Calu3 (cell line): ENCODE measurements at places on chromosomes 3 and 15. TPM values are rescaled to one million over a fixed set of nuclear protein-coding genes. Genes with fewer than 3 reads are reported as not detected.
A peak's percentile ranks its signal among the peaks of the same experiment; 100 is the strongest.

GRCh38 chr15:59699810-59700431 lies 10.8 kb upstream of the BNIP2 start:
- no peak for DNase-seq

- DNase-seq, result no peak
Measured at GRCh38 chr15:82877825-82878224, 68.4 kb downstream of the WHAMM start.

GRCh38 chr15:41778521-41778920 lies 4.2 kb downstream of the MAPKBP1 start:
- DNase-seq, result no peak

GRCh38 chr3:2652386-2652785 lies 457.8 kb downstream of the IL5RA start:
- no peak for DNase-seq

GRCh38 chr3:150577855-150578254 lies 25.3 kb upstream of the SELENOT start:
- DNase-seq, result no peak

DNA sequence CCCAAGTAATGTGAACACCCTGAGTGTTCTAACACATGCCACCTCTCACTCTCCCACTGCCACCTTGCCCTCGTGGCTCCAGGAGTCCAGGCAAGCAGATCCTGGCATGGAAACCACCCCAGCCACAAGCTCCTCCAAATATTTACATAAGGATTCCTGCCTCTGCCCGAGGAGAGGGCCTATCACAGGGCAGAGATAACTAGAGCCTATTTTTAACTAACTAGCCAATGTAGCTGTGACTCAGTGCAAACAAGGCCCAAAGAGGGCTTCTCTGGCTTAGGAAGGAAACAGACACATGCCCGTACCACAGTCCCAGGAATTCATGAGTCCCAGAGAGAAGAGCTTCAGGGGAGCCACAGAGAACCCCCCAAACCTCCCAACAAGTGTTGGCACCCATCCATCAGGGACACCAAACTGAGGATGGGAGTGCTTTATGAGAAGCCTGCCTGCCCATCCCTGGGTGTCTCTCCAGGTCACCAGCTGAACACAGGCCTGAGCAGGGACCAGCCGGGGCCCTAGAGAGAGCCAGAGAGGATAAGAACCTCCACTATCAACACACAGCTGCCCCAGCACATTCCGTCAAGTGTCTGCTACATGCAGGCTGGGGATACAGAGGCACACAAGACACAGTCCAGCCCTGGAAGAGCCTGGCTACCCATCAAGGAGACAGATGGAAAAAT lies 9.2 kb downstream of the FYCO1 start:
- peak; percentile 64 for DNase-seq

DNA sequence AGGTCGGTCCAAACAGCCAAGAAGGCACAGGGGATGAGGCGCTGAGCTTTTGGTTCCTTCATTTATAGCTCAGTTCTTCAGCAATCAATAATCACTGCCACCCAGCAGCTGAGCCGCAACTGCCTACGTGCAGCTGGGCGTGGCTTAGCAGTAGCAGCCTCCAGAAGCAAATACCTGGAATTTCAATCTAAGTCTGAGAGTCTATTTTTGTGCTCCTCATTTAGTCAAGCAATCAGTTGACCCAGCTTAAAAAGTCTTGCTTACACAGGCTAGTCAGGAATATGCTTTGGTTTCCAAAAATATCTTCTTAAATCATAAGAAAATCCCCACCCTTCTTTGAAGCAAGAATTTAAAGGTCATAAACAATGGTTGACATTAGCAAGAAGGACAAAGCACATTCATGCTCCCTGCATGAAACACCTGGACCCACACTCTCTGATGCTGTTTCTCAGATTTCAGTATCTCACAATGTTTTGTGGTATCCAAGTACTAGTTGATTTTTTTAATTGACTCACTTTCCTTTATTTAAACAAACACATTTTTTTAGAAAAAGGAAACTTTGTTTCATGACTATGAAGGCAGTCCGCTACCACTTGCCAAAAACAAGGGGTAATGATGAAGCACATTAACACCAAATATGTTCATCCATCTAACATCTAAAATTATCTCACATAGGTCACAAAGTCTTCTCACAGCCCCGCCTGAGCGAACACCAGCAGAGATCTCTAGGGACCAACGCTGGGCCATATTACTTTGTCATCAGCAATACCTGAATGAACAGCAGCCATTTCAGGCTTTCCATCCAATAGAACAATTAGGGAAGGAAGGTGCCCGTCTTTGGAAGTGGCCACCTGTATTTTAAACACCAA lies 106.1 kb downstream of the OXNAD1 start:
- DNase-seq, result peak; percentile 26

The ADAMTS17 gene
- 3.5 and 7.3 TPM in 2 replicates for total RNA-seq

DNA sequence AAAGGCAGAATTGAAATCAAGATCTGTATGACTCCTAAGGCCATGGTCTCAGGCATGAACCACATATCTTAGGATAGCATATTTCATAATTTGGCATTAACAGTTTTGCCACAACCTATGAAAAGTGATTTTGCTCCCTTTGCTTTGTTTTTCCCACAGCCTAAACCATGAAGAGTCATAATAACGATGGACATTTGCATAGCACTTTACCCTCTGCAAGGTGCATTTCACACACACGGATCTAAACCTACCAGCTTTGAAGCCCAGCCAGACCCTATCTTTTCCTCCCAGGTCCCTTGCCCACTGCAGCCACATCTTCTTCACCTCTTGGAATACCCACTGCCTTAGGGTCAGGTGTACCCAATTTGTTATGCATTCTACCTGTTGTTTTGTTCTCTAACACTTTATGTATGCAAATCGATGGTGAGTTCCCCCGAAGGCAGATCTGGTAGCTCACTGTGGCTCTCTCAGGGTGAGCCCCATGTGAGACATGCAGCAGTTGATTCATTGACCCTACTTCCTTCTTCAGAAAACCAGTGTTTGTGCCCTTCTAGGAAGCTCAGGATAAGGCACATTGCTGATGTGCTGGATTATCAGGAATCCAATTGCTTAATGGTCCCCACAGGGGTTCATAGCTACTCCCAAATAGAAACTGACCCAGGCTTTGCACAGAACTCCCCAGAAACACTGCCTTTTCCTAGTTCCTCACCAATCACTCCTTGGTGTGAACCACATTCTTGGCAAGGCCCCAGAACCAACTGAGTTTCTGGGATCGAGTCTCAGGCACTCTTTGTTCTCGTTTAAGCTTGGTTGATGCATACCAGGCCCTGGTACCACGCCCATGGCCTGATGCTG lies 8.7 kb downstream of the ARHGAP31 start:
- no peak for DNase-seq

DNA sequence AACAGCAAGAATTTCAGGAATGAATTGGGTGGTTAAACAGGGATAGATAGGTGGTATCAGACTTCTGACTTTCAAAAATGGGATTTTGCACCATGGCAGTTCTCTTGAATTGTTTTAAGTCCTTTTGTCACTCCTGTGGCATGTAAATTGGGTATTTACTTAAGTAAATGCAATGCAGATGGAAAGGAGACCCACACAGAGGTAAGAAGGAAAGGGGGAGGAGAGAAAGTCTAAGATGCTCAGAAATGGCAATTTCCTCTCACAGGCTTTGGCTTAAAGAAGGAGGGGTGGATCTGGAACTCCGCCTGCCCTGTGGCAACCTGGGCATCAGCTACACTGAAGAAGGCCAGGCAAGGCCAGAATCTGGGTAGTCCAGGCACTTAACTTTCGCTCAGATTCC lies 197.1 kb upstream of the UBE2E1 start:
- DNase-seq, result no peak

GRCh38 chr3:105845488-105845887 lies 23.3 kb downstream of the CBLB start:
- no peak for DNase-seq
